Activated naive CD4-positive, alpha-beta T cell (primary cell): ENCODE measurements at places on chromosomes 5 and 9.

GRCh38 chr9:13020146-13021040, 245.6 kb downstream of the LURAP1L start:
- no peak for DNase-seq

GRCh38 chr9:90698871-90699440, 56.3 kb upstream of the DIRAS2 start:
- DNase-seq = no peak

DNA sequence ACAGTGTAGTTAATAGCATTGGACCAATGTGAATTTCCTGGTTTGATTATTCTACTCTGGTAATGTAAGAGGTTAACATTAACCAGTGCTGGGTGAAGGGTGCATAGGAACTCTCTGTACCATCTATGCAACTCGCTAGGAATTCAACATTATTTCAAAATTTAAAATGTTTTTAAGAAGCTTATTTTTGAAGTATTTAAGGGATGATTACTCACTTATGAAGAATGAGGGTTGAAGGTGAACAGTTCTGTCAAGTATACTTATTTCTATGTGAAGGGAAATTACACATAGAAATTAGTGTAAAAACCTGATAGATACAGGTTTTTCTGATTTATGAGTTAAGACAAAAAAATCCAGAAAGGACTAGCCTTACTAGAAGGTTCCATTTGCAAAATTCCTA, 165.8 kb downstream of the INSYN2B start:
- DNase-seq = no peak

DNA sequence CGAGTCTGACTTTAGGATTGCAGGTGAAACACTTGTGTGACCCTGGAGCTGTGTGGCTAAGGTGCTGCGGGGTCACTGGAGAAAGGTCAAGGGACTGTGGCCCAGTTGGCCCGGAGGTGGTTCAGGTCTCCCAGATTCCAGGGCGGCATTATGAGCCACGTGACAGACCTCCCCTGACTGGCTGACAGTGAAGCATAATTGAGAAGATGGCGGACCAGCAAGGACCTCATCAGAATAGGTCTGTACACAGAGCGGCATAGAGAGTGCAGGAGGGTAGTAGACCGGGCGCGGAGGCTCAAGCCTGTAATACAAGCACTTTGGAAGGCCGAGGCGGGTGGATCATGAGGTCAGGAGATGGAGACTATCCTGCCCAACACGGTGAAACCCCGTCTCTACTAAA, 815 bp upstream of the ODF2 start:
- no peak for DNase-seq

- no peak for DNase-seq
Observed at GRCh38 chr9:87006956-87007355, 59.6 kb upstream of the GAS1 start.

- no peak for DNase-seq
Observed at GRCh38 chr9:69546265-69546664, 125.9 kb downstream of the APBA1 start.

GRCh38 chr9:99486684-99487083, 264.6 kb downstream of the SEC61B start:
- DNase-seq = no peak

DNA sequence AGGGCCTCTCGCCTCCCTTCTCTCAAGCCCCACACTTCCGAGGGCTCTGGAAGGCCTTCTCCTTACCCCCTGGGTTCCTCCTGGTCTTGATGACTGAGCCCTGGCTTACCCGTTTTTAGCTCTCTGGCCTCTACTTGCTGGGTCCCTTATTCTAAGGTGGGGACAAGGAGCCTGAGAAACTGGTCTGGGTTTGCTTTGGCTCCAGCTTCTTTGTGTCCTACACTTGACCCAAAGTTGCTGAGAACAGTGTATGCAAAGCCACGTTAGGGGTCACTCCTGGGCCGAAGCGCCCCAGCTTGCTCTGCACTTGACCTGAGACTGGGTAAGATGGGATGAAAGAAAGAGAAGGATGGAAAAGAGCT, 788 bp downstream of the ZNF346 start:
- DNase-seq = no peak

DNA sequence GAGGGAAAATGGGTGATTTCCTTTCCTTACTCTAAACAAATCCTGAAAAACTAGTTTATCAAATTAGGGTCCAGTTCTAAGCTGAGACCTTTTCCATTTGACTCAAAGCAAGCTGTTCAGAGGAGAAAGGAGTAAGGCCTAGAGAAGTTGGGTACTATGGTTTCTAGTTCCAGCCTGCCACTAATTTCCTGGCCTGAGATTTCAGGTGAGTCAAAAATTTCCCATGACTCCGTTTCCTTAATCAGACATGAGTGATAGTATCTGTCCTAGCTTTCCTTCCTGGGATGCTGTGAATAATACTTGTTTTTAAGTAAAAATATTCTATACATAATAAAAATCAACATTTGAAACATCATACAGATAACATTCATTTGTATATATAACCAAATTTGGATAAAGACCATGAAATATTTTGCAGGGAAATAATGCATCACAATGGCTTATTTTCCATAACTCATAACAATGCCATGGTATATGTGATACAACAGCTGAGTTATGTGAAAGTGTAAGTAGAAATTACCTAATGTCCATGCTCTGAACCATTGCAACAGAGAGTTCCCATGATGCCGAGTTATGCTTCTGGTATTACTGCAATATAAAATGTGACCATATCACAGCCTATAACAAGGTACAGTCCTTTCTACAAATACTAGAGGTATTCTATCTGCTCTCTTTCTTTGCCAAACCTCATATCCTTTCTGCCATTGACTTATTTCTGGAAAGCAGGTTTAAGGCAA, 142.7 kb downstream of the MLLT3 start:
- DNase-seq = no peak

GRCh38 chr9:80218328-80218727, 646.6 kb downstream of the TLE4 start:
- no peak for DNase-seq

DNA sequence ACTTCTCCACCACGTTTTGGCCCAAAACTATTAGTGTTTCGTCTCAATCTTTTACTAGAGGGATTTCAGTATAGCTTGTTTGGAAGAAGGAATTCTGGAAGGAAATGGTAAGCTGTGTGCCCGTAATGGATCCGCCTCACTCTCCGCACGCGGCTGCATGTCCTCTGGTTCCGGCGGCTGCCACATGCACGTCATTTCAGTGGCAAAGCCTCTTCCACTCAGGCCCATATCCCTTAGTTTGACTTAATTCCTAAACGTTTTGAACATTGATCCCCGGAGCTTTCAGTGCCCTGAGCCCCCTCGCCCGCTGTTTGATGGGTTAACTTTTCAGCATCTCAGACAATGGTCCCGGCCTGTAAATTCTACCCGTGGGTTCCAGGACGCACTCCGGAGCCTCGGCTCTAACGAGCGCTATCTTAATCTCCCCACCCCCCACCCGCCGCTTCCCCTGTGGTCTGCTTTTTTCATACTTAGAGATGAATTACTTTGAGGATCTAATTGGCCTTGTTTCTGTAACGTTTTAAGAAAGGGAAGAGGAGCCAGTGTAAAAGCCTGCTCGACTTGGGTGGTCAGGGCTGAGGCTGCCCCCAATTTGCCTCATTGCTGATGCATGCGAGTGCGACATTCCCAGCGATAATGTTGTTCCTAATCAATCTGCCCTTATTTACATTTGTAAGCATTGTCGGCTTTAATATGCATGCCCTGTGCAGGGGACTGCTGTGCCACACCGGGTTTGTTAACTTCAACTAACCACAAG, 4.6 kb downstream of the PTCH1 start:
- no peak for DNase-seq

DNA sequence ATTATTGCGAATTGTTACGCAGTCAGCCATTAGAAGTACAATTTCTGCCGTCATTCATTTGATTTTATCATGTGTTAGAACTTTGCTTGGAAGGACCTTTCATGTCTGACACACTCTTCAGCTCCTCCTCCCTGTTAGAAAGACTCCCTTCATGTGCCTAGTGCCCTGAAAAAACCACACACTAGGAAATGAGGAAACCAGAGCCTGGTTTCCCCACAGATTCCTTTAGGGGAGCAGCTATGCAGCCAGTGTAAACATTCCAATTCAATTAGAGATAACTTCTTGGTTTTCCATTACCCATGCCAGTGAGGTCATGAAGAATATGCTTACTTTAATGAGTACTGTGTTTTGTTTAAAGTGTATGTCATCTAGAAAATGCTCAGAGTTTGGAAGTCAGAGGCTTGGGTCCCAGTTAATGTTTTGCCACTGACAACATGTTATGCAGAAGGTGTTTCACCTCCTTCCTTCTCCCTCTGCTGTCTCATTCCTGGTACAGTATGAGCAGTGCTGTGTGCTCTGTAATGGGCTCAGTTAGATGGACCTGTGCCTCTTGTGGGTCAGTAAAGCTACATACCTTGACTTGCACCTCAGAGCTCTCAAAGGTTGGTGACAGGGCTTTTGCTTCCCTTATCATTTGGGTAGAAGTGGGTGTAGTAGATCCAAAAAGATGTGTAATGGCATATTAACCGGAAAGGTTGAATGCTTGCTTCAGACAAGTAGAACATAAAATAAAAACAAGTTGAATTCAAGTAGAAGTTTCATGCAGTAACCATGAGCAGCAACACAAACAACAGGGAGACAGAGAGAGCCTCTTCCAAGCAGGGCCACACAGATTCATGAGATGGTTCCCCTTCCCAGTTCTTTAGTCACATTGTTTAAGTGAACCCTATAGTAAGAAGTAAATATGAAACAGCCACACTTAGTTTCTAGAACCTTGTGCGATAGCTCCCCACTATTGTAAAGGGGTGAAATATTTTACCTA, 52.6 kb upstream of the TNFAIP8 start:
- DNase-seq = no peak

GRCh38 chr9:69190086-69190862, 16.2 kb downstream of the TJP2 start:
- DNase-seq = no peak

GRCh38 chr9:20950707-20951106, 80.7 kb downstream of the HACD4 start:
- no peak for DNase-seq

DNA sequence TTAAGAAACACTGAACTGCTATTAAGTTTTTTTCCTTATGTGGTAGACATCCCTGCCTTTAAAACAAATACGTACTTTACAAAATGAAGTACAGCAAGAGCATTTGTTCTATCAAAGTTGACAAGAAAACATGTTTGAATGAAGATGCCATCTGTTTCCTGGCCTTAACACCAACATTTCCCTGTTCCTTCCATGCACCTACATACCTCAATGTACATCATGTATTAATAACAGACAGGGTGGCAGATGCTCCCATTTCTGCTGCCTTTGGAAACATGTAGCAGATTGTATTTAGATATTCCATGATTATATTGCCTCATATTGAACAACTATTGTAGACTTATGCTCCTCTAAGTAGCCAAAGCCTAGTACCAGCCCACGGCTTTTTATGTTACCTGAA, 104.4 kb downstream of the PJA2 start:
- DNase-seq = no peak

- no peak for DNase-seq
Observed at GRCh38 chr9:34400275-34400674, 23.6 kb upstream of the MYORG start.

GRCh38 chr5:61477788-61478187, 145.7 kb downstream of the ZSWIM6 start:
- no peak for DNase-seq

DNA sequence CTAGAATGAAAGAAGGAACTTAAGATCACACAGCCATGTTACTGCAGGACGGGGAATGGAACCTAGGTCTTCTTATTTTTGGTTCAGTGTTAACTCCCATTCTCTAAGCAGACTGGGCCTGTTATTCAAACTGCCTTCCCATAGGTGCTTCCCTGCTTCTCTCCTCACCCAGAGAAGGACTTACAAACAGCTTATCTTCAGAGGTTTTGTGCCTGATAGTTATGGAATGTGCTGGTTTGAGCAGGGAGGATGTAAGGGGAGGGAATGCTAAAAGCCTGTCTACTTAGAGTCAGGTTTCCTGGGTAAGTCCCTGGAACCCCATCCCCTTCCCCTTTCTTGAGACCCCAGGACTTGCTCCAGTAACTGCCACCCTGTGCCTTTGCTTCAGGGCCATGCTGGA, 4.2 kb upstream of the PSMD5 start:
- DNase-seq = no peak

DNA sequence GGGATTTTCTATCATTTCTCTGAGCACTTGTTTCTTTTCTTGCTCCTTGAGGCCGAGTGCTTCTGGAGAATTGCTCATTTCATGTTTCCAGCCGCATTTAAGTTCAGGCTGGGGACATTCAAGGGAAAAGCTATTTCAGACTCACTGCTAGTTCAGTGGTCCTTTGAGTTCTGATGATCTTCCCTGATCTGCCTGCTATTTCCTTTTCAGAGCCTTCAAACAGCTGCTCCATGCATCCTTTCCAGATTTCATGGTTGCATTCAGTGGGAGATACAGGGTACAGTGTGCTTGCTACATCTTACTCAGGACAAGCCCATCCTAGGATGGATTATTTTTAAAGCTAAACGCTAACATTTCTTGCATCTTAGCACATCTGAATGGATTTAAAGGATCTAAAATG, 14.7 kb downstream of the NDUFS4 start:
- no peak for DNase-seq

GRCh38 chr9:137679249-137679648, 60.4 kb downstream of the EHMT1 start:
- DNase-seq = no peak

DNA sequence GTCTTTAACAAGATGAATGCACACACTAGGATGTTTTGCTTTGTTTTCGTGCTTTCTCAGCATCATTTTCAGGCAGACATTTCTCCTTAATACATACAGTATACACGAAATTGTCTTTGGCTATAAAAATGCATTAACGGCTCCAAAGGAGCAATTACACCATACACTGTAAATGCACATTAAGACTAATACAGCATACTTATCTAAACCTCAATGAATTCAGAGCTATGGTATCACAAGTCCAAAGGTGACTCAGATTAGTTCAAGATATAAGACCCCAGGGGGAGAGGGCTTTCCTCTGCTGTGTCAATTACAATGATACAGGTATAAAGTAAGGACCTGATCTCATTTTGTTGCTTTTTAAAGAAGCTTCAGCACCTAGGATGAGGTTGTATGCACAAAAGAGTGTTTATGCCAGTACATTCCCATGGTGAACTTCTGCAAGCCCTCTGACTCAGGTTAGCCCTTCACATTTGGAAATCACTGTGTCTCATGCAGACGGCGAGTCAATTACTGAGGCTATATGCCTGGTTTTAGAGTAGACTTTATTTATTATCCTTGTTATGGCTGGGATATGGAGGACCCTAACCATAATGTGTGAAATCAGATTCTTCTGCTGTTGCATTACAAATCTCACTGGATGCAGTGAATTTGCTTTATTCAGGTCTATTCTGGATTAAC, 233.3 kb downstream of the ZNF608 start:
- DNase-seq = no peak

DNA sequence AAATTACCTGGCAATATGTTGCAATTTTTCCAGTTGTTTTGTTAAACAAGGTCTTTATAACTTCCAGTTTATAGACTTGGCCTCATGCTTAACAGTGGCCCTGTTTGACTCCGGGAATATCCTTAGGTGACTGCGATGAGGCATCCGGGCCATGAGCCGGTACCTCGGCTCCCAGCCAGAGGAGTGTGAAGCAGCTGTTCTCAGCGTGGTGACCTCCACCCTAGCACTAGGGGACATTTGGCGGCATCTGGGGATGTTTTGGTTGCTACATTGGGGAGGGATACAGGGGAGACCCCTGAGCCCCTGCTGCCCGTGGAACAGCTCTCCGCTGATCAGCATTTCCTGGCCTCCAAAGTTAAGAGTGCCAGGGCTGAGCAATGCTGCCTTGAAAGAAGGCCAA, 533.4 kb downstream of the IRX1 start:
- DNase-seq = no peak

- no peak for DNase-seq
Observed at GRCh38 chr5:159303286-159303685, 27.0 kb downstream of the IL12B start.
